ENCODE measurements at places on chromosomes 6 and 20.

DNA sequence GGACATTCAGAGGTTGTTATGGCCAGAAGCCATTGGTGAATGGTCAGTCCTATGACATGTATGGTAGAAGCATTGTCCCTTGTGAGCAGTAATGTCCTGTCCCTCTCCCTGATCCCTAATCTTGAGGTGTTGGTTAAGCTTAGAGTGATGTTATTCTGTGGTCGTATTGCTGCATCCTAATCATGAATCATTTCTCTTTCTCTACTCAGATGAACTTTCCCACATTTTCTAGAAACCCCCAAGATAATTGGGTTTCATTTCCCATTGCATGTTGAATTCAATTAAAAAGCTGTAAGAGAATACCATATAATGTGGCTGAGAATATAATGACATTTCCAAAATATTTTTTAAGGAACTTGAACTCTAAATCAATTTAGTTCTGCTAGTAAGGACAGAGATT lies 175.1 kb downstream of the PLCB4 start:
- DNase-seq: no peak

- no peak for DNase-seq
Measured at GRCh38 chr6:22367346-22367745, 70.5 kb upstream of the PRL start.

DNA sequence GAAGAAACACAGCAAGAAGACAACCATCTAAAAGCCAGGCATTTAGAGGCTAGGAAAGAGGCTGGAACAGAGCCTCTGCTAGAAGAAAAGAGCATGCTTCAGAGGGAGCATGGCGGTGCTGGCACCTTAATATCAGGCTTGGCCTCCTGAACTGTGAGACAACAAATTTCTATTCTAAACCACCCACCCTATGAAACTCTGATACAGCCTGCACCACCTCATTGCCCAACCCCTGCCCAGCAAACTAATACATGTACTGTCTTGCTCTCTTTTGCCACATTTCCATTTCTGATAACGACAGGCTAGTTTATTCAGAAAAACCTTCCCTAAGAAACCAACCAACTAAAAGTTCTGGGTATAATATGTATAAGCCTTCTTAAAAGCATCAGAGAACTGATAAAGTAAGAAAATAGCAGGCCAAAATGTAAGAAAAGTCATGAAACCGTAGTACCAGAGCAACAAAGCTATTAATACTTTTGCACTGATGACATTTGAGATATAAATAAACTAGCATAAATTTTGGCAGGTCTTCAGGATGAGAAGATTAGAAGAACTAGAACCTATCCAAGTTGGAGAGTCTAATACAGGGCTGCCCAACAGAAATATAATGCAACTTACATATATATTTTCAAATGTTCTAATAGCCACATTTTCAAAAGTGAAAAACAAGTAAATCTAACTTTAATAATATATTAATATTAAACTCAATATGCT lies 184.7 kb upstream of the HSF2 start:
- DNase-seq: no peak

GRCh38 chr20:41373251-41373783 lies 6.7 kb upstream of the EMILIN3 start:
- no peak for DNase-seq

DNA sequence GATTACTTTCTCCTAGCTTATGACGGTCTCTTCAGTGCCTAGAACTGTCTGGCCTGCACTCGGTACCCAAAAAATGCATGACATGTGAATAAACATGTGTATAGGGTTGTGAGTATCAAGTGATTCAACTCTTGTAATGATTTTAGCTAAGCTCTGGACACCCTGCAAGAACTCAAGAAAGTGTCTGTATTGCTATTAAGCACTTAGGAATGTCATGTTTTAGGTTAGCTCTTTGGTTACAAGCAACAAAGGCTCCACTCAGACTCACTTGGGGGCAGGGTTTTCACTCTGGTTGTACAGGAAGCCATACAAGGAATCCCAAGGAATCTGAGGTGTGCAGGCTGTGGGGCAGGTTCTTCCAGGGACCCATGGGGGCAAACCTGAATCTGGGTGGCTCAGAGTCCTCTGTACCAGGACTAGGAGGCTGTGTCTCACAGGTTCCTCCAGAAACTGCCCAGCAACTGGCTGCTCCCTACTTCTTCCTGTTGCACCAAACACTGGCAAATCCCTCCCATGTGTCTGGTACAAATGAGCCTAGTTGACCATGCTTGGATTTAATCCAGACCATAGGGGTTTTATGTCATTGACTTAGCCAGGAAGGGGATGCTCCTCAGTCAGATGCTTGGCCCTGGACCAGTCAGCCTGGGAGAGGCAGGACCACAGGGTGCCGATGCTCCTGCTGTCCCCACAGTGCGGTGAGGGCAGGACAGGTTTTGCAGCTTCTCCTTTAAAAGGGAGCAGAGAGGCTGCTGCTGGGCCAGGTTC lies 77.9 kb upstream of the CDH4 start:
- DNase-seq: no peak

GRCh38 chr20:13105864-13106457 lies 97.2 kb downstream of the SPTLC3 start:
- no peak for DNase-seq
